CD8-positive, alpha-beta T cell (primary cell): ENCODE measurements at places on chromosomes 1 and 21.

DNA sequence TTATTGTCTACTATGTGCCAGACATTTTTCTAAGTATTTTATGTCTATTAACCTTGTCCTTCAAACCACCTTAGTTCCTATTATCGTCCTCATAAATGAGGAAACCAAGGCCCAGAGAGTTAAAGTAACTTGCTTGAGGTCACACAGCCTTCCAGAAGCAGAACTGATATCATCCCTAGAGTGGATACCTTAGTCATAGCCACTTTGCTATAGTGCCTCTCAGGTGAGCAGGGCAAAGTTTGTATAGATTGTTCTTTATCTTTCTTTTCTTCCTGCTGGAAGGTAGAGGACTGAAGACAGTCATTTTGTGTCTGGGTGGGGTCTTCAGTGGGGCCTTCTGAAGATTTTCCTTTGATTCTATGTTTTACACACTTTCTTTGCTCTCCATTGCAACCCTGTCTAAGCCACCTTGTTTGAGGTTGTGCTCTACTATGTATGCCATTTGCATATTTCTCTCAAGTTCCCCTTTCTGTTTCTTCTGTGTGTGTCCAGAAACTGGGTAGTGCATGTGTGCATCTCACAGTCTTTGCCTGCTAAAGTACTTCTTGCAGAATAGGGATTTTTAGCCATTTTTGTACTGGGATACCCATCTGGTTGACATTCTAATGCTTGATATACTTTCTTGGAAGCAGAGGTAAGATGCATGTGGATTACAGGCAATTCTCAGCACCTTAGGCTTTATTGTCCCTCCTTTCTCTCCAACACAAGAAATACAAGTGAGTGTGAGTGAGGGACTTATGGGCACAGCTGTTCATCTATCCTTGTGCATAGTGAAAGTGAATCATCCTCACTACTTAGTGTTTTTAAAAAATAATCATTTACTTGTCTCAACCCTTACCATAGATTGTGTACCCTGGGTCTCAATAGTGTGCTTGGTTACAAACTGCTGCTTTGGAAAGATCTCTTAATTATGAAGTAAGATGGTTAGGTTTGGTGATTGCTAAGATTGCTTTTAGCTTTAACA is 207.6 kb upstream of the HMCN1 start:
- DNase-seq: no peak

DNA sequence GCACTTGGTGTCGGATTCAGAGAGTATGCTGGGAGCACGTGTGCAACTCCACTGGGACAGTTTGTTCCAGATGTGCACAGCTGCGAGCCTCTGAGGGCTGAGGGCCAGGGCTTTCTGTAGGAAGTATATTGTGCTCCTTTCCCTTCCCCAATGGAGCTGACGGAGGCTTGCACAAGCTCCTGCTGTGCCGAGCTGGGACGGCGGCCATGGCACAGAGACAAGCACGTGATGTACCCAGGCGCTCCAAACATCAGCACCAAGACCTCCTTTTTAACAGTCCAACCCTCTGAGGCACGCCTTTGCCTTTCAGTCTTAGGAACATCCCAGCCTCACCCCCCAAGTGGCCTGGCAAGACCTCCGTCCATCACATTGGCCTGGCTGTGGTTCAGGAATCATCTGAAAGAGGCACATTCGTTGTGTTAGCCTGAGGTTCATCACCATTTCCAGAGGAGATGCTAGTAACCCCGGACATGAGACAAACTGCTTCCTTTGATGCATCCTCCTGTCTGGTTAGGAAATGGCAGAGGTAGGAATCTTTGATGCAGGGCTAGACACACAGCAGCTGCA is 339.2 kb upstream of the KAZN start:
- DNase-seq: no peak

DNA sequence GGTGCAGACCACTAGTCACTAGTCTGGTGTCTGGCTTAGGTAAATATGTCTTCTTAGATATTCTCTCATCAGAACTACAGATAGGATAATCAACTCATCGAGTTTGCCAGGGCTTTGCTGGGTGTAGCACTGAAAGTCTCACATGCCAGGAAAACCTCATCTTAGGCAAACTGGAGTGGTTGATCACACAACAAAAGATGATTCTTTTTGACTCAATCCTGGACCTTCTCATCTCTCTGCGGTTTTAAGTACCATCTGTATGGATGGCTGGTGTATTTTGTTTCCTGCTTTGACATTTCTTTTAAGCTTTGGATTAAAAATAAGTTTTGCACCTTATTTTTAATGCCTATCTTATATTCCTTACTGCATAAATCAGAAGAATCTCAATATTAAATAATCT is 11.3 kb downstream of the GBP2 start:
- DNase-seq: no peak

- DNase-seq: no peak
Measured at GRCh38 chr1:3884966-3885365, 15.1 kb downstream of the C1orf174 start.

- no peak for DNase-seq
Measured at GRCh38 chr1:233127157-233127556, 168.4 kb downstream of the PCNX2 start.

- DNase-seq: peak; percentile 40
Measured at GRCh38 chr1:145999321-146000024, 3.1 kb upstream of the TXNIP start.

GRCh38 chr1:10514490-10515235 is 39.9 kb downstream of the PEX14 start:
- DNase-seq: no peak

DNA sequence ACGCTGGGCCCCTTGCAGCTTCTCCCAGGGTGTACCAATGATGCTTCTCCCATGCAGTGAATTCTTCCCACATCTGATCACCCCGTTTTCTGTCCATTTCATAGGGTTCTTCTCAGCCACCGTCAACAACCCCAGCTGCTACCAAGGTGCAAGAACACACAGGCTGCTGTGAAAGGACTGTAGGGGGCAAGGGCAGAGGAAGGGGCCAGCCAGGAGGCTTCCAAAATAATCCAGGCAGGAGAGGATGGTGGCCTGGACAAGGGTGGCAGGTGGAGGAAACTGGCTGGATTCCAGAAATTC is 113.3 kb upstream of the WNT4 start:
- no peak for DNase-seq
